ENCODE measurements at places on chromosomes 16 and 17. TPM values are rescaled to one million over a fixed set of nuclear protein-coding genes. Genes with fewer than 3 reads are reported as not detected.

CCDC200 gene
- total RNA-seq = 0.33 TPM

GNPTG gene
- 34.4 TPM for total RNA-seq

DNA sequence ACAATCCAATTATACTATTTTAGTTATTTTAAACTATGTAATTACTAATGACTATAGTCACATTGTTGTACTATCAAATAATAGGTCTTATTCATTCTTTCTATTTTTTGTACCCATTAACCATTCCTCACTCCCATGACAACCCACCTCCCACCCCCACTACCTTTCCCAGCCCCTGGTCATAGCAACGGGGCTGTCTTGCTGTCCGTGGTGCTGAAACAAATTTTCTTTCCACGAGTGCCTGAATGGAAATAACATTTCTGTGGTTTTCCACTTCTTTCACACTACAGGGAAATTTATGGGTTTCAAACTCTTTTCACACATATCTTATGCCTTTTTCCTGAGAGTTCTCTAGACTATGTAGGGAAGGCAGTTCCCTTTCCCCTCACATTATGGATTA, 326.6 kb downstream of the PHKB start:
- DNase-seq = no peak

DNA sequence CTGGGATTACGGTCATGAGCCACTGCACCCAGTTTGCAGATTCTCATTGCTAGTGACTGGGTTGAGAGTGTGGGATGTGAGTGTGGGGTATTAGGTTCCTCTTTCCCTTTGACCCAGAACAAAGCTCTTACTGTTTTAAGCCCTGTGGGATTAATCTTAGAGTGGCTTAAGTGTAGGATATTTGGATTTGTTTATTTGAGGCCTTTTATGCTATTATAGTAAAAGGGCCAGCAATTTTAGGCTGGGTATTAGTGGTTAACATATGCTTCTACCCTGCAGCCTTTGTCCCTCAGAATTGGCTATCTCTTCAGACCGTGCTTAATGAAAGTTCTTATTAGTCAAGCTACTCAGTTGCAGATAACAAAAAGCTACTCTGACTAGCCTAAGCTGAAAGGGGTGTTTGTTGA, 3.2 kb downstream of the SGF29 start:
- DNase-seq = no peak

TIGD7 gene
- total RNA-seq = 5.2 TPM

CORO1A gene
- 889 TPM for total RNA-seq

- DNase-seq = no peak
These were observed 5.4 kb downstream of the NDUFAF8 start for GRCh38 chr17:81244358-81245023.

PRSS22 gene
- total RNA-seq = not detected

- no peak for DNase-seq
These were observed 7.6 kb downstream of the CLEC10A start for GRCh38 chr17:7072406-7072805.

- no peak for DNase-seq
These were observed 27.3 kb upstream of the NAT9 start for GRCh38 chr17:74803388-74803930.

DNA sequence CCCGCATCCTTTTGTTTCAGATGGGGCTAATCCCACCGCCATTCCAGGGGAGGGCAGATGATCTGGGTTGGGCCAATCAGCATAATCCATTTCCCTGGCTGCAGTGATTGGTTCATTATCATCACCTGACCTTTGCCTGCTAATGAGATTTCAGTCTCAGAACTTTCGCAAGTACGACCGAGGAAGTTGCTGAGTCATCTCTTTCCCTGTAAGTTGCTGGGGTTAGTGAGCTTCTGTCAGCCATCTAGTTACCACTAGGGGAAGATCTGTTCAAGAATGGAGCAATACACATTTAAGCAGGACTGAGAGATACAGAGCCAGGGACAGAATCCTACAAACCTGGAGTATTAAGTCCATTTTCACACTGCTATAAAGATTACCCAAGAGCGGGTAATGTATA, 65.3 kb upstream of the NUDT7 start:
- DNase-seq = no peak

DNA sequence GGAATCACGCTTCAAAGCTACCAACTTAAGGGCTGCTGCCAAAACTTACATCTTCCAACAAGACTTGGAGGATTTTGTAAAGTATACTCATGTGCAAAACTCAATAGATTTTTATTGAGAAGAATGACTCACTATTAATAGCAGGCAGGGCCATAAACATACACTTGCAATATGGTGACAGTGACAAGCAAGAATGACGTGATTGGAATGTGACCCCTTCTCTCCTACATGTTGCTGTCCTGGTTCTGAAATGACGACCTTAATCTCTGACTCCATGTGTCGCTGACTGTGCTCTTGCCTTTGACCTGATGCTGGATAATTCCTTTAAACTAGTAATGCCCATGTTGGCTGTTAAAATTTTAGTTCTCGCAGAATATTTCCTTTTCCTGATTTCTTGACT, 174.5 kb downstream of the PARN start:
- no peak for DNase-seq

DNA sequence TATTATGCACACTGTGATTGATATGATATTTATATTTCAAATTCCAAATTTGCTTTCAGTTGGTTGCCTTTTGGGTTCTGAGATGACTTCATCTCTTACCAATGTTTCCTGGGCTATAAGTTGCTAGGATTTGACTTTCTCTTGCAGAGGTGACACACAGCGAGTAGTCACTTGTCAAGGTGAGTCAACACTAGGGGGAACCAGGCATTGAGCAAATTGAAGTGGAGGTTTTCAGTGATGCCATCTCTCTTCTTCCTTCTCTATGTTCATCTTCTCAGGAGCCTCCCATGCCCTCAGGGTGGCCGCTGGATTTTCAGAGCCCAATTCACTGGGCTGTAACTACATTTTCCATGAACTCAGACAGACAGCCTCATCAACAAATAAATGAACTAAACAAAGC, 6.0 kb upstream of the CPD start:
- DNase-seq = no peak

DNA sequence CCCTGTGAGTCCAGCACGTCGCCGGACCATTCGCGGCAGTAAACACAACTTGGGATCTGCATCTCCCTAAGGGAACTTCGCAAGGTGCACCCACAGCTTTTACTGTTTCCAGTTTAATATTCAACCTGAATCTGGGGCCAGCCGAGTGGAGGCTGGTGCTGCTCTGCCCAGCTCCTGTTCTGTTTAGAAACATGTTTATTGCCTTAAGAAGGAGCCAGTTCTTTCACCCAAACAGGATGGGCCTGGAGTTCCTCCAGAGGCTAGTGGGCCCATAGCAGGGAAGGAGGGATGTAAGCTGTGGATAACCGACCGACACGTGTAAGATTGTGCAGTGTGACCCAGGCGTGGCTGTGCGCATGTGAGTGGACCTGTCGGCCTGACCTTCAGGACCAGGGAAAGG, 17.4 kb downstream of the TBC1D24 start:
- DNase-seq = no peak

GRCh38 chr17:73706858-73707257, 62.6 kb upstream of the SDK2 start:
- DNase-seq = no peak

DNA sequence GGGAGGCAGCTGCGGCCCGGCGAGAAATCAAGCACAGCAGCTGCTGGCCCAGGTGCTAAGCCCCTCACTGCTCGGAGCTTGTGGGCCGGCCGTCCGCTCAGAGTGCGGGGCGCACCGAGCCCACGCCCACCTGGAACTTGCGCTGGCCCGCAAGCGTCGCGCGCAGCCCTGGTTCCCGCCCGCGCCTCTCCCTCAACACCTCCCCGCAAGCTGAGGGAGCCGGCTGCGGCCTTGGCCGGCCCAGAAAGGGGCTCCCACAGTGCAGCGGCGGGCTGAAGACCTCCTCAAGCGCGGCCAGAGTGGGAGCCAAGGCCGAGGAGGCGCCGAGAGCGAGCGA, 92.9 kb downstream of the HAPSTR1 start:
- DNase-seq = no peak

DNA sequence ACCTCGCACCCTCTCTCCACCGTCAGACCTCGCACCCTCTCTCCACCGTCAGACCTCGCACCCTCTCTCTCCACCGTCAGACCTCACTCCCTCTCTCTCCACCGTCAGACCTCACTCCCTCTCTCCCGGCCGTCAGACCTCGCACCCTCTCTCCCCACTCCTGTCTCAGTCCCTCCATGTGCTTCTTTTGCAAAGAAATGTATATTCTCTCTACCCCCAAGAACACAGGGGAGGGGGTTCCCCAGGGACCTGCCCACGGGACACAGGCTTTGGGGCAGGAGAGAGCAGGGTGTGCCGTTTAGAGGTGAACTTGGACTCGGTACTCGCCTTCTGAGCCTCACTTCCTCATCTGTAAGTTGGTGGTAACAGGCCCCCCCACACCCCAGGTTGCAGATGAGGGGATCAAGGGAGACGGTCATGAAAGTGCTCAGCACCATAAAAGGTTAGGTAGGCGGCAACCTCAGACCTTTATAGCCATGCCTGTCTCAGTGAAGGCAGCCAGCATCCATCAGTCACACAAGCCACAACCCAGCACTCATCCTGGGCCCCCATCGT, 63.7 kb downstream of the RPH3AL start:
- no peak for DNase-seq

- no peak for DNase-seq
These were observed 11.3 kb upstream of the AXIN2 start for GRCh38 chr17:65572581-65573281.

DNA sequence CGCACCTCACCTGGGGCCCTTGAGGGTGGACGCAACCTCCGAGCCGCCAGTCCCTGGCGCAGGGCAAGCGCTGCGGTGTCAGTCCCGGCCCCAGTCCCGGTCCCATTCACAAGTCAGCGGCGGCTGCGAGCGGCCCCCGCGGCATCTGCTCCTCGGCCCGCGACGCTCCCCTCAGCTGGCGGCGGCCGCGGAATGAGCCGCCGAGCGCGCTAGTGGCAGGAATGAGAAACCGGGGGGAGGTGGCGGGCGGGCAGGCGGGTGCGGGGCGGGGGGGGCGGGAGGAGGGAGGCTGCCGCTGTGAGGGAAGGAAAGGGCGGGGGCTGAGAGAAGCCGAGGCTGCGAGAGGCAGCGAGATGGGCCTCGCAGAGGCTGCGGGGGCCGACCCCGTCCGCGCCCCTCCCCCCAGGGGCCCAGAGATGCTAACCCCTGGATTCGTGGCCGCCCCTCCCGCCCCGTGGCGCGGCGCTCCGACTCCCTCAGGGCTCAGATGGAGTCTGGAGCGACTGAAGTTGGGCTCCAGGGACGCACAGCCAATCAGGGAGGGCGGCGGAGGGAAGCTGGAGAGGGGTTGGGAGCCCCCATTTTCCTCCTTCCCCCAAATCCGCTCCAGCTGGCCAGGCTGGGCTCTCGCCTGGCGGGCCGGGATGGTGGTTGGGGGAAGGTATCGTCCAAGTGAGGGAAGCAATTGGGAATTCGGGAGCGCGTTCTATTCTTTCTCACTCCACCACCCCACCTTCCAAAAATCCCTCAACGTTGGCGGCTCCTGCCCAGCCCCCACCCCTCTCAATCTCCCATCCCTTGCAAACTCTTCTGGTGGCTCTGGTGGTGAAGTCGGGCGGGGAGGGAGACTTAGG, at the start of gene CDH11:
CDH11 (minus strand) TSS at position 194 of the 854 bp plus-strand sequence. CDS start 117,194 bp downstream, outside the sequence.
- no peak for DNase-seq

GRCh38 chr17:8420041-8420934, 15.4 kb upstream of the NDEL1 start:
- DNase-seq = no peak

MYL11 gene
- total RNA-seq = 2.4 TPM

- no peak for DNase-seq
These were observed 8.1 kb downstream of the MYOCD start for GRCh38 chr17:12673788-12674187.

- DNase-seq = no peak
These were observed 113.7 kb downstream of the ABCC6 start for GRCh38 chr16:16109453-16110110.

GRCh38 chr17:50310455-50311111, 35.3 kb upstream of the XYLT2 start:
- DNase-seq = no peak

- DNase-seq = no peak
These were observed 2.4 kb upstream of the C16orf54 start for GRCh38 chr16:29747947-29748759.
